ENCODE measurements at places on chromosomes 6 and 20.
A peak's percentile ranks its signal among the peaks of the same experiment; 100 is the strongest.

- DNase-seq = no peak
These were observed 106.4 kb downstream of the COL9A1 start for GRCh38 chr6:70196531-70196930.

DNA sequence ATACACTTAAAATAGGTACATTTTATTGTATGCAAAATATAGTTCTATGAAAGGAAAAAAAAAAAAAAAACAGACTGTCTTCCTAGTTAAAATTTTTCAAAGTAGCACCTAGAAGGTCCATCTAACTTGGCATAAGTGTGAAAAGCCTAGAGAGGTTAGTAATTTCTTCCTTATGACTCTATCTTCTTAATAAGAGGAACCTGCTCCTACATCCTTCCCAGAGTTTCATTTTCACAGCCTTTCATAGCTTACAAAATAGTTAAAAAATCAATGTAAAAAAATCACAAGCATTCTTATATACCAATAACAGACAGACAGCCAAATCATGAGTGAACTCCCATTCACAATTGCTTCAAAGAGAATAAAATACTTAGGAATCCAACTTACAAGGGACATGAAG lies 28.8 kb downstream of the OGFRL1 start:
- no peak for DNase-seq

DNA sequence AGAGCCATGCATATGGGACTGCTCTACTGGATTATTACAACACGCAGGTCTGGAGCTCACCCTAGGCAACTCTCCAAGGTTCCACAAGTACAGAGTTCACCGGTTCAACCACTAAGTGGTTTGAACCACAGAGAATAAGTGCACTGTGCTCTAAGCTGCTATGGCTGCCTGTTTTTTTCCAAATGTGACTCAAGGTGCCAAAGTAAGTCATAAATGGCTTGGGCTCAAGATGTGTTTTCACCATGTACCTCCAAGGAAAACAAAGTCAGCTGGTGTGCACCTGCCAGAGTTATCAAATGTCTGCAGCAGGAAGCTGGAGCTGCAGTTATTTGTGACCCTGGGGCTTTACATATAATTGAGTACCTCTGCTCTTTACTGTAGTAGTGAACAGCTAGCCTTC lies 76.7 kb downstream of the PREP start:
- peak; percentile 55 for DNase-seq

DNA sequence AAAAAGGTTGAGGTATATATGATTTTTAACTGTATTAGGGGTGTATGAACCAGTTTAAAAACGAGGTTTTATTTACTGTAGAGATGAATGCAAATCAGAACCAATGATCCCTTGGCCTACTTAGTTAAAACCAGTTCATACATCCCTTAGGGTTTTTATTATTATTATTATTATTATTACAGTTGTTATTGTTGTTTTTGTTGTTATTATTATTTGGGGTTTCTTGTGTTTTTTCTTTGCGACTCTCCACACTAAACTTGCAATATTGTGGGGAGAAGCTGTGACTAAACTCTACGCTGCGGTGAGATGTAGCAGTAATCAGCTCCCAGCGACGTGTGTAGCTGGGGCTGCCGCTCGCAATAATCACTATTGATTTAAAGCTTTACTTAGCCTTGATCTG lies 62.2 kb downstream of the SSR1 start:
- no peak for DNase-seq

DNA sequence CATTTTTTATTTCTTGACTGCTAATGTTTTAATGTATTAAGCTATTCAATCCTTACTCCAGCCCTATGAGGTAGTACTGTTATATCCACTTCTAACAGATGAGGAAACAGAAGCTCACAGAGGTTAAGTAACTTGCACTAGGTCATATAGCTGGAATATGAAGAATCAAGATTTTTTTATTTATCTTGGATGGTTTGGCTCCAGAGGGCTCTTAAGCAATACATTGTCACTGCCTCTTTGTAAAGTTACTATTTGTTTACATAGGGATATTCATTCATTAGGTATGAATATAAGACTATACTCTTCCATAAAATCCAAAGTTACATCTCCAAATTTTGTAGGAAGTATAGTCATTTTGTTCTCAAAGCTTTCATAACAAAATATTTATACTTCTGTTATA lies 113.8 kb downstream of the LAMP5 start:
- DNase-seq = no peak

DNA sequence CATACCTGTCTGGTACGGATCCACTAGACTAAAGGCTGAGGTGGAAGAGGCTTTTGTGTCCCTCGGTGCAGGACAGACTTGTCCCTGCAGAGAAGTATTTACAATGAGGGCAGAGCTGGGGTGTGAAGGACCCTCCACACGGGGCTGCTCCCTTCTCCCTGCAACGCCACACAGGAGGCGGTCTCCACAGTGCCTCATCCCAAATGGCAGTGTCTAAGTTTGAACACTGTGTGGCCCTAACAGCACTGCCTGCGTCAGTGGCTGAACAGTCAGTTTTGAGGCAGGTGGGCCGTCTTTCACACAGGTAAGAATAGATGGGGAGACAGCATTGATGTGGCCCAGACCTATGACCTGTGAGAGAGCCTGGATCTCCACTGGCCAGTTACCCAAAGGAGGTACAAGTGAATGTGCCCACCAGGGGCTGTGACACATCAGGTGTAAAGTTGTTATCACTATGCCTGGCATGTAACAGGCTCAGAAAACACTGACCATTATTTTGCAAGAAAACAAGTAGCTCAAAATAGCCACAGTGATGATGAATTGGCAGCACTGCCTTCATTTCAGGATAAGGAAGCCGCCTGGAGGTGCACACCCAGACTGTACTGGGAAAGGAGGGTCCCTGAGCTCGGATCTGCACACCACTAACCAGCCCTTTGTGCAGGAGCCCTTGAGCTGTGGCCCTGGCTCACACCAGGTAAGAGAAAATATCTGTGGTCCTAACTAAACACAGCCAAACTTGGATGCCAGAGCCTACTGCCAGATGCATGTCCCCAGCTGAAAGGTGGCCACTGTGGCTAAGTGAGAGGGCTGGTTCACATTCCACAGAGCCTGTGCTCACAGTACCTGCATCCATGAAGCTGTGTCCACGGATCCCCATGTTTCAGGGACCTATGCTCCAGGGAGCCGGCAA lies 246.7 kb downstream of the DLL1 start:
- DNase-seq = no peak

DNA sequence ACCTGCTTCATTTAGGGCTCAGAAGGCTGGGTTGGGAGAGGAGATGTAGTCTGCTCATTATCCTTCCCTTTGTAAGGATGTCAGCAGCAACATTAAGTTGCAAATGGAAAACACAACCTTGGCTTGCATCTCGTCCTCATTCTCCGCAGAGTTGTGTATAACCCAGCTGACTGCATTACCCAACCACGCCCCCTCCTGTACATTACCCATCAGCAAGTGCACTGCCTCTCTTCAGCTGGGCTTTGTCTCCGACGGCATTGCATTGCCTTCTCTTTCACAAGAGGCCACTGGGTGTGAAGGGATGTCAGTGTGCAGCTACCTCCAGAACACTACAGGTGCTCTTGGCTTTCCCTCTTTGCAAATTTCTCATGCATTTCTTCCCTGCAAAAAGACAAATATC lies 128.7 kb upstream of the TSHZ2 start:
- no peak for DNase-seq

GRCh38 chr6:158031381-158032353 lies 50.0 kb downstream of the SYNJ2 start:
- no peak for DNase-seq

GRCh38 chr6:112557435-112557834 lies 210.3 kb downstream of the RFPL4B start:
- no peak for DNase-seq

- no peak for DNase-seq
These were observed 61.2 kb downstream of the PCSK2 start for GRCh38 chr20:17287998-17288397.

- DNase-seq = no peak
These were observed 472.1 kb upstream of the RNF217 start for GRCh38 chr6:124490122-124490521.

- DNase-seq = no peak
These were observed 4.6 kb downstream of the NSFL1C start for GRCh38 chr20:1462001-1462400.

DNA sequence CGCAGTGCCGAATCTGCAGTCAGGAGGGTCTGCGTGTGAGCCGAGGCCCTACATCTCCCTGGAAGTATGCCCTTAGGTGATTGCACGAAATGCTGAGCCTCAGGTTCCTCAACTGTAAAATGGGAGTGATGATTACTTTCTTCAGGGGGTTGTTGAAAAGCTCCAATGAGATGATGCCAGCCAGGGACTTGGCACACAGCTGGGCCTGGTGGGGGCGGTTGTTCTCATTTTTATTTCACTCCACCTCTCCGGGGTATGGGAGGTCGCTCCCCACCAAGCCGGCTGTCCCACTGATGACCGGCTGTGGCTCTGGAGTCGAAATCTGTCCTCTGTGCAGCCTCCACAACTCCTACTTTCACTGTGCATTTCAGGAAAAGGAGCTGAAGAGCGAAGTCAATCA lies 8.1 kb downstream of the PCK1 start:
- DNase-seq = no peak

DNA sequence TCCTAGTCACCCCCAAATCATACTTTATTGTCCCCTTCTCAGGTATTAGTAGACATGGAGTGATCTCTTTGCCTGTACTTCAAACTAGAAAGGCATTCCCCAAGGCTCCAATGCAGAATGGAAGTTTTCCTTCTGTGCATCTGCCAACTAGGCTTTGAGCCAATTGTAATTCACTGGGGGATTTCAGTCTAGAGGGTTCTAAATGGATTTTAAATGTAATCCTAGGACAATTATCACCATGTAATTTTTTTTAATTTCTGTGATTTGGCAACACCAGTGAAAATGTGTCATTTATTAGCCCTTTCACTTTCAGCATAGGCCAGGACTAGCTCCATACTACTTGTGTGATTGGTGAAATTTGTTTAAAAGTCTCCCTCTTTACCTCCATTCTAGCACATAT lies 557.6 kb upstream of the MARCKS start:
- DNase-seq = no peak

DNA sequence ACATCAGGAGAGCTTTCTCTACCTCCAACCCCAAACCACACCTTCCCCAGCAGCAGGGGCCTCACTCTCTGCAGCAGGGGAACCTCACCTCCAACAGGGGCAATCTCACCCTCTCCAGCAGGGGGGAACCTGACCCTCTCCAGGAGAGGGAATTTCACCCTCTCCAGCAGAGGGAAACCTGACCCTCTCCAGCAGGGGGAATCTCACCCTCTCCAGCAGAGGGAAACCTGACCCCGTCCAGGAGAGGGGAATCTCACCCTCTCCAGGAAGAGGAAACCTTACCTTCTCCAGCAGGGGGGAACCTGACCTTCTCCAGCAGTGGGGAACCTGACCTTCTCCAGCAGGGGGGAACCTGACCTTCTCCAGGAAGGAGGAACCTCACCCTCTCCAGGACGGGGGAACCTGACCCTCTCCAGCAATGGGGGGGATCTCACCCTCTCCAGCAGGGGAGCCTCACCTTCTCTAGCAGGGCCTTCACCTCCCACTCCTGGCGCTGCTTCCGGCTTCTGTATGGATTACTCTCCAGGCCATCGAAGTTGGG lies 3.1 kb downstream of the B3GALT4 start:
- DNase-seq = peak; percentile 62

- DNase-seq = no peak
These were observed 109.2 kb downstream of the NCOA3 start for GRCh38 chr20:47610945-47611250.

GRCh38 chr6:12203001-12203400 lies 87.2 kb upstream of the EDN1 start:
- DNase-seq = no peak

DNA sequence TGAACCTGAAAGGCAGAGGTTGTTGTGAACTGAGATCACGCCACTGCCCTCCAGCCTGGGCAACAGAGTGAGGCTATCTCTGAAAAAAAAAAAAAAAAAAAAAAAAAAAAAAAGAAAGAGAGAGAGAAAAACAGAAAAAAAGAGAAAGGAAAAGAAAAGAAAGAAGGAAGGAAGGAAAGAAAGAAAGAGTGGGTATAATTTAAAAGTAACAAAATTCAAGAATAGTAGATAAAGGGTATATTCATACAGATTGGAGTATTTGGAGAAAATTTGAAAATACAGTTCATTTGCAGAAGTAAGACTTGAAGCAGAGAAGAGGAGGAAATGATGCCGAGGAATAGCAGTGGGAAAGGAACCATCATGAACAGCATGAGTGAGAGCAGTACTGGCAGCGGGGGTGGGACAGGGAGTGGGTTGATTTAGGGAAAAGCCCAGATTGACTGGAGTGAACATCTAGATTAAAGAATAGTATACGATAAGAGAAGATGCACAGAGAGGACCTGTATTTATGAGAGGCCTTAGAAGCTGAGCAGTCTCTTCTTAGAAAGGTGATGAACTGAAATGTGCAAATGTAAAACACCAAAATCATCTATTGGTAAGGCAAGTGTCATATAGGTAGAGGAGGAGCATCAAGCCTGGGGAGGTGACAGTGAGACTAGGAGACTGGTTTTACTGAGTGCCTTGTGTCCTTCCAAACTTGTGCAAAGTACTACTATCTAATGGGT lies 17.8 kb upstream of the HLA-DRB1 start:
- DNase-seq = no peak

GRCh38 chr6:100952006-100952405 lies 70.9 kb upstream of the ASCC3 start:
- no peak for DNase-seq

DNA sequence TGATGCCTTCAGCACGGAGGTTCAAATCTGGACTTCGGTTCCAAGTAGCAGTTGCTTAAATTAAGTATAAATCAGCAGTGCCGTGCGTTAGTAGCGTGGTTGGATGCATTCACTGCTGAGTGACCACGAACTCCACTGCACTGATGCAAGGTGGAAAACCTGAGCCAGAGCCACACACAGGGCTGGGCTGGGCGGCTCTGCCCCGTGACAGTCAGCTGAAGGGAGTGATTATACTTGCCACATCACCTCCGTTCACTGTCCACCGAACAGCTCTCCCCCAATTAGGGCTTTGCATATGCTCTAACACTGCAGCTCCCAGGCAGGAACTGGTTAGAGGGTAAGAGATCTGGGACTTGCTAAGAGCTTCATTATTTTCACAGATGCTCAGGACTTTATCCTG lies 22.2 kb downstream of the PPP1R3G start:
- no peak for DNase-seq

DNA sequence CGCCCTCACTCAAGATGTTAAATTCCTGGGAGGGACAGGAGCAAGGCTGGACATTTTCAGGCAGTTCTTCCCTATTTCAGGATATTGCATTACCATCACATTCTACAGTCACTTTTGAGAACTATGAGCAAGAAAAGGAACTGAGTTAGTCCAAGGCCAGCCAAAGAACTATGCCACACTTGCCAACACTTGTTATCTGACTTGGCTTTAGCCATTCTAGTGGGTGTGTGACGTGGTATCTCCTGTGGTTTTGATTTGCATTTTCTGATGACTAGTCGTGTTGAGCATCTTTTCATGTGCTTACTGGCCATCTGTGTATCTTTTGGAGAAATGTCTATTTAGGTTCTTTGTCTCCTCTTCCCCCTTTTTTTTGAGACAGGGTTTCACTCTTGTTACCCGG lies 12.0 kb downstream of the XRN2 start:
- DNase-seq = no peak

- no peak for DNase-seq
These were observed 179.1 kb downstream of the SYNE1 start for GRCh38 chr6:152457949-152458624.
